ENCODE measurements at places on chromosomes 3 and 15.

DNA sequence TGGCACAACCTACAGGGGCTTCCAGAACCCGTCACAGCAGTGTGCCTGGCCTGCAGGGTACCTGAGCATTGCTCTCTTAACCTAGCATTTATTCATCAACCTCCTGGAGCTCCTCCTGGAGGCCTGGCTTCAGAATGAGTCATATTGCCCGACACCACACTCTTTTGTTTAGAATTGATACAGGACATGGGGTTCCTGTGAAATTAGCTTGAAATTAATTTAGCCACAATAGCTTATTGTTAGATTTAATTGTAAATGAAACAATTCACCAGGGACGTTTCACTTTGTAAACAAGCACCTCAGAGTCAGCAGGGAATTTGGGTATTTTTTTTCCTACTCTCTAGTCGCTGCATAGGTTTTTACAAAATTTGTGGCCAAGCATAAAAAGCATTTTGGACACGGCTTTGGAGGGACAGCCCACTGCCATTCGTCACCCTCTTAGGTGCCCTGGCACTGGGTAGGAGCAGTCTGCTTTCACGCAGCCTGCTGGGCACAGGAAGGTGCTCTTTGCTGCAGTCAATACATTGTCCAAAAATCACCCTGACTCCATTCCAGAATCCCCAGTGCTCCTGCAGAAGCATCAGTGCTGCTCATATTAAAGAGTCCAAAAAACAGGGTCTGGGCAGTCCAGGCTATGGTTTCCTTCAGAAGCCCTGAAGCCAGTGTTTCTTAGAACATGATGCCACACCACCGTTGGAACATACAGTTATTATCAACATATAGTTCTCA is 60.8 kb upstream of the MEF2A start:
- no peak for DNase-seq

DNA sequence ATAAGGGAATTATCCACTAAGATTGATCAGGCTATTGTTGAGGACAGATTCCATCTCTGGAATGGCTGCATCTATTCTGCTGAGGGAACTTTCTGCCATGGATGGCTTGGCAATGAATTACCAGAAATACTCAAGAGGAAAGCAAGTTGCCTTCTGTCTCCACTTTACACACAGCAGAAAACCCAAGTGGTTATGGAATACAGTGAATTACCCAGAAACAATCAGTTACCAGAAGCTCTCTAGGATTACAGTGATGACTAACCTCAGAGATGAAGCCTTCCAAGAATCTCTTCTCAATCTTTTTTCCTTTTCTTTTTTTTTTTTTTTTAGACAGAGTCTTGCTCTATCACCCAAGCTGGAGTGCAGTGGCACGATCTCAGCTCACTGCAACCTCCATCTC is 183.3 kb downstream of the WDR76 start:
- DNase-seq: no peak

DNA sequence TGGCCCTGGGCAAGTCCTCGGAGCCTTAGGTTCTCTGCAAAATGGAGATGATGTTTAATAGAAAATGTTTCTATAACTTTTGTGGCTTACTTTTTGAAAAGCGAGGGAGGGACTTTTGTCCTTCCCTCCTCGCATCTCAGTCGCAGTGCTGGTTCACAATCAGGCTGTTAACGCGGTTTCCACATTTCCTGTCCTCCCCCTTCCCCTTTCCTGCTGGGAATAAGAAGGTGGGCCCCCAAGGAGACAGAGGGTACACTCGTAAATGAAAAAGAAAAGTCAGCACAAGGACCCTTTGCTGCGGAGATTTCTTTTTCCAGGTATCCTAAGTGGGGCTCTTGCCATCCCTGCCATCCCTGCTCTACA is 29.5 kb downstream of the ARHGAP31 start:
- DNase-seq: no peak

DNA sequence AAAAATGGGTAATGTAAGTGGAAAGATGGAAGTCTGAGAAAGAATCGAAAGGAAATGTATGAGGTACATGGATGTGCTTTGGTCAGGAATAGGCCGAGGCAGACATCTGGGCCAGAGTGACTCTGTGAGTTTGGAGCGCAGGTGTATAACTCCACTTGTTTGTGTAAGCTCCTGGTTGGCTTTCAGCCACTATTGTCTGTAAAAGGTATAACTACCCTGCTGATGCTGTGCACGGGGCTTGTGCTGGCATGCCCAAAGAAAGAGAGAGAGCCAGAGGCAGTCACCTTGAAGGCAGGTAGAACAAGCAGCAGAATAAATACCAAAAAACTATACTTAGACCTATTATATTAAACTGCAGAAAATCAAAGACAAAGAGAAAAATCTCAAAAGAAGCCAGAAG is 32.7 kb upstream of the CD96 start:
- DNase-seq: no peak

DNA sequence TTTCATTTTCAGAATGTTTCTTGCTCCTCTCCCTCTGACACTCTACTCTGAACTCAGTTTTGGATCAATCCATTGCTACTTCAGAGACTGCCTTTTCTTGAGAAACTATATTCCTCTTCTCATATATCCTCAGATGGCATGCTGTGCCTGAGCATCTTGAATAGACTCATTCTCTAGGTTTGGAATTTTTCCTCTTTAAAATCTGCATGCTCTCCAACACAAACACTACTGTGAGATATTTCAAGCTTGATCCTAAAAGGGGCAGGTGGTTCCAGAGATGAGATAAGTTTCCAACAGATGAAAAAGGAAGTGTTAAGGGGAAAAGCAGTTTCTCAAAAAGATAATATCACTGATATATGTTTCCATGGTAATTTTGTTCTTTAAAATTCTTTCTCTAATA is 742.2 kb upstream of the EPHA6 start:
- DNase-seq: no peak

DNA sequence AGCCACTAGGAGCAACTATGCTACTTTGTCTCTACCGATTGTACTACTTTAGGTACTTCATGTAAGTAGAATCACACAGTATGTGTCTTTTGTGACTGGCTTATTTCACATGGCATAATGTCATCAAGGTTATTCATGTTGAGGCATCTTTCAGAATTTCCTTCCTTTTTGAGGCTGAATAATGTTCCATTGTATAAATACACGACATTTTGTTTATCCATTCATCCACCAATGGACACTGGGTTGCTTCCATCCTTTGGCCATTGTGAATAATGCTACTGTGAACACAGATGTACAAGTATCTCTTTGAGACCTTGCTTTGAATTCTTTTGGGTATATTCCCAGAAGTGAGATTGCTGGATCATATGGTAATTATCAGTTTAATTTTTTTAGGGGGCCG is 29.2 kb downstream of the MYO5A start:
- DNase-seq: no peak

DNA sequence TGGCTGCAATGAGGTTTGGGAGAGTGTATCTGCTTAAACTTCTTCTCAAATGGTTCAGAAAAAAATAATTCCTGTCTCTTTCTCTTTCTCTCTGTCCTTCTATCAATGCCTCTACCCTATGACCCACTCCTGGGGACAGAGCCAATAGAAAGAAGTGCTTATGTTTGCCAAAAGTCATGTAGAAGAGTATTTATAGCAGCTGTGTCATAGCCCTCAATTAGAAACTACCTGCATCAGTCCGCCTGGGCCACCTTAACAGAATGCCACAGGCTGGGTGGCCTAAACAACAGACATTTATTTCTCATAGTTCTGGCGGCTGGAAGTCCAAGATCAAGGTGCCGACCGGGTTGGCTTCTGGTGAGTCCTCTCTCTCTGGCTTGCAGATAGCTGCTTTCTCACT is 92.5 kb downstream of the HMG20A start:
- DNase-seq: no peak

DNA sequence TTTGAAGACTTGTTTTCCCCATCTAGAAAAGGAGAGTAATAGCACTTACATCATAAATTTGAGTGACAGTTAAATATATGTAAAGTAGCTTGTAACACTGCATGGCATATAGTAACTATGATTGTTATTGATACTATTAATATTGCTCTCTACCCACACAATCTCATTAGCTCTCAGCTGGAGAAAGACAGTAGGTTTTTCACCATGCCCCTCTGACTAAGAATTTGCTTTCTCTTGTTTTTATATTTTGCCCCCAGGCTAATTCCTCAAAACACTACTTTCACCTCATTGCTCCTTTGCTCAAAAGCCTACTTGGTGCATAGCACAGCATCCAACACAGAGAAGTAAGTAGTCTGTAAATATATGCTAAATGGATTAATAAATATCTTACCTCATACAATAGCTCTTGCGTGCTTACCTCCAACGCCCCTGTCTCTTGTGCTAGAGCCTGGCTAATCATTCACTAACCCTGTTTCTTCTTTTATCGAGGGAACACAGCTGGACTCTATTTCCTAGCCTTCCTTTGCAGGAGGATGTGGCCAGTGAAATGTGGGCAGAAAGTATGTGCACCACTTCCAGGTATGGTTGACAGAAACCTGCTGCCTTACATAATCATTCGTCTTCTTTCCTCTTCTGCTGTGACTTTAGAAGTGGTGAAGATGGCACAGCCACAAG is 190.0 kb downstream of the PLCH1 start:
- DNase-seq: peak; percentile 98

DNA sequence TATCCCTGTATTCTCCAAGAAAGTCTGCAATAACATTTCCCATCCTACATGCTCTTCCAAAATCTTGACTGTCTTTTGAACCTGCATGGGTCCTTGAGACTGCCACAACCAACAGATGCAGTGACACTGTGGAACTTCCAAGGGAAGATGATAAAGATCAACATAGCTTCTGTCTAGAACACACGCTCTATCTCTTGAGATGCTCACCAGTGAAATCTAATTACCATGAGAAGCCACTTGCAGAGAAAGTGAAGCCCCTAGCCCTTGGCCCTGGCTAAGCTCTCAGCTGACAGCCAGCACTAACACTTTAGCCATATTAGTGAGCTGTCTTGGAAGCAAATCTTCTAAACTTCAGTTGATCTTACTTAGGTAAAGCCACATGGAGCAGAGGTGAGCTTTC is 36.6 kb downstream of the EOMES start:
- DNase-seq: no peak

GRCh38 chr3:161558236-161558635 is 61.6 kb downstream of the OTOL1 start:
- peak; percentile 42 for DNase-seq

DNA sequence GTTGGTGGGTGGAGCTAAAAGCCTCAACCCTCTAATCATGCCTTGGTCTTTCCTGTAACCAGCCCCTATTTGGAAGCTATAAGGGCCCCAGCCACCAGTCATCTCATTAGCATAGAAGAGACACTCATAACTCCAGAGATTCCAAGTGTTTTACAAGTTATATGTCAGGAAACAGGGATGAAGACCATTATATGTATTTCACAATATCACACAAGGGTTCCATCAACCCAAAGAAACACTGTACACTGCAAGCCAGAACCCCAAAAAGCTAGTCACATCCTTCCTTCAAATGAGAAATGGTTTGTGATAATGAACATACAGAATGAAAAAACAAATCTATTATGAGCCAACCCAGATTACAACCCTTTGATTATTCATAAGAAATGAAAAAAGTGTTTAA is 175.7 kb downstream of the PDE8A start:
- no peak for DNase-seq

DNA sequence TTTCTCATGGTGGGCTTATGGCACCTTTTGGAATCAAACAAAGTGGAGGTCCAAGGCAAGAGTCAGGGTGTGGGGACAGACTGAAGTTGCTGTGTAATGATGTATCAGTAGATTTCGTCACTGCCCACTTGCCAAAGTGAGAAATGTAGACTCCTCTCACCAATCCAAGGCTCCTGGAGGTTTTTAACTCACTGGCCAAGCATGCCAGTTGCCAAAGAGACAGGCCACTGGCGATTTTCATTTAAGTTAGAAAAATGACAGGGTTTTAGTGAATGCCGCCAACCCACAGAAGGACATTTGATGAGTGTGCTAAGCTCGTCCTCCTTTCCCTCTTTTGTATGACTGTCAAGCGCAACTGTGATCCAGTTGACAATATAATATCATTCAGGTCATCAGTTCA is 209.2 kb downstream of the FEZF2 start:
- DNase-seq: no peak

- no peak for DNase-seq
Measured at GRCh38 chr15:71549091-71549490, 261.3 kb upstream of the NR2E3 start.

DNA sequence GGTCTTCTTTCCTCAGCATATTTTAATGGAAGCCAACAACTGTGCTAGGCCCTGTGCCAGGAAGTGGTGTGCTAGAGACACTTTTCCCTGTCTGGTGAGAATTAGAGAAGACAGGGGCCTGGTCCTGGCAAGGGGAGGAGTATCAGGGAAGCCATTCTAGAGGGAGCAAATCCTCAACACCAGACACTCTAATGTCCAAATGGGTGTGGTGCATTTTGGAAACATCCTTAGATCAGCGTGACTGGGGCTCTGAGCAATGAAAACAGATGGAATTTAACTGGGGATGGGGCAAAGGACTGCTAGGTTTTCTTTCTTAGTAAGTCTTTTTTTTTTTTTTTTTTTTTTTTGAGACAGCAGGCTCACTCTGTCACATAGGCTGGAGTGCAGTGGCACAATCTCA is 7.7 kb upstream of the VPS18 start:
- no peak for DNase-seq

DNA sequence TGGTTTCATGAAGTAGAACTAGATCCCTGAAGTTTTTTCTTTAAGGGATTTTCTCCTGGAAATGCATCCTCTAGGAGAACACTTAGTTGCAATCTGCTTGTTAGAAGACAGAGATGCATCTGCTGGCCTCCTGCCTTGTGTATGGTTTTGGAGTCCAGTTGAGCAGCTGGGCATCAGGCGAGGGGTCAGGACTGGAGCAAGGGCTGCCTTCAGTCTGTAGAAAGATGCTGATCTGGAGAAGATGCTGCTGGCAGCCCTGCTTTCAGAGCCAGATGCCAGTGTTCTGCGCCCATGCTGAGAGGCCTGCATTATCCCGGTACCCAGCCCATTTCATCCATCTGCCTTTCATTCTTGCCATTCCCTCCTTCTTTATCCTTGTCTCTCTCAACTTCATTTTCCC is 77.4 kb downstream of the CHCHD6 start:
- no peak for DNase-seq

DNA sequence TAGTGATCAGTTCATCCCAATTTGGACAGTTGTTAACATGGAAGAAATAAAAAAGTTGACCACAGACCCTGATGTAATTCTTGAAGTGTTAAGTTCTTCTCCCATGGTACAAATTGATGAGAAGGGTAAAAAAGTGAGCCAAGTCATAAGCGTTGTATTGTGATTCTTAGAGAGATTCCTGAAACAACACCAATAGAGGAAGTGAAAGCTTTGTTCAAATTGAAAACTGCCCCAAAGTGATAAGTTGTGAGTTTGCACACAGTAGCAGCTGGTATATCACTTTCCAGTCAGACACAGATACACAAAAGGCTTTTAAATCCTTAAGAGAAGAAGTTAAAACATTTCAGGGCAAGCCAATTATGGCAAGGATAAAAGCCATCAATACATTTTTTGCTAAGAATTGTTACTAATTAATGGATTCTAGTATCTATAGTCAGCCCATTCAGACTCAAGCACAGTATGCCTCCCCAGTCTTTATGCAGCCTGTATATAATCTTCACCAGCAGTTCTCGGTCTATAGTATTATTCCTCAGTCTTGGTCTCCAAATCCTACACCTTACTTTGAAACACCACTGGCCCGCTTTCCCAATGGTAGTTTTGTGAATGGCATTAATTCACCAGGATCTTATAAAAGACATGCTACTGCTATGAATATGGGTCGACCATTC is 38.2 kb downstream of the CDIN1 start:
- no peak for DNase-seq

- DNase-seq: no peak
Measured at GRCh38 chr3:128484404-128485281, 8.4 kb downstream of the GATA2 start.
